Posterior vena cava (tissue), 2 donors: ENCODE measurements at places on chromosomes 13 and 19. TPM values are rescaled to one million over a fixed set of nuclear protein-coding genes. Genes with fewer than 3 reads are reported as not detected.

- no peak for DNase-seq
These were observed 1.0 kb upstream of the ZNF529 start for GRCh38 chr19:36573895-36574720.

- peak; percentile 98 for DNase-seq
These were observed at the start of gene ERF for GRCh38 chr19:42254850-42255765. TSS of gene ERF (minus strand) at chr19:42255128. CDS start at chr19:42254999, 129 bp downstream.

DNA sequence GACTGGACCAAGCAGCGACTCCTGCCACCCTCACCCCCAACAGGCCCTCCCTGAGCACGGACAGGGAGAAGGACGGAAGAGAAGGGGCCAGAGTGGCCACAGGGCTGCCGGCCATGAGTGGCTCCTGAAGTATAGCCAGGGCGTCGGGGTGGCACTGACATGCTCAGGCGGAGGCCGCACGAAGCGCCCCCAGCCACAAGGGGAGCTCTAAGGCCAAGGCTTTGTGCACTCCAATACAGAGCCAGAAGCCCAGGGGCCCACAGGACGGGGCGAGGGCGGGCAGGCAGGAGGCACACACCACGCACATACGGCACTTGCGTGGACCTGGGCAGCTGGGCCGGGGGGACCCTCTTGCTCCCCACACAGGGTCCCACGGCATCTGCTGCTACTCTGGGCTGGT, 52.0 kb downstream of the KLF2 start:
- peak; percentile 80 for DNase-seq

GRCh38 chr13:31052478-31052877, 109.2 kb downstream of the HSPH1 start:
- DNase-seq: no peak

- no peak for DNase-seq
These were observed 27.2 kb downstream of the COL4A2 start for GRCh38 chr13:110334256-110334655.

The MAG gene
- total RNA-seq: not detected

- no peak for DNase-seq
These were observed 1.4 kb downstream of the BST2 start for GRCh38 chr19:17404015-17404414.

DNA sequence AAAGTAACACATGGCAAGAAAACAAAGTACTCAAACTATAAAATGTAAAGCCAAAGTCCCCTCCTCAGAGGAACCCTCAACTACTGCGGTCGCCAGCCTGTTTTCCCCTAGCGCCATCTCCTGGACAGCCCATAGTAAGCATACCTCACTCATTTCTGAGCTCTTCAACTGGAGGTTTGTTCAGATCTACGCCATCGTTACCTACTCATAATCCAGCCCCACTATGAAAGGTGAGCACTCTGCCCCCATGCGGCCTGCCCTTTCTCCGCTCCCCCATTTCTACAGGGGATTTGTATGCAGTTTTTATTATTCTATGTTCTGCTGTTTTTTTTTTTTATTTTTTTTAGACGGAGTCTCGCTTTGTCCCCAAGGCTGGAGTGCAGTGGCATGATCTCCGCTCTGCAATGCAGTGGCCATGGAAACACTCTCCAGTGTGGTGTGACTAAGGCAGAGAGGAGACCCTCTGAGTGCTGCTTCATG, 26.2 kb downstream of the OPA3 start:
- no peak for DNase-seq

The ZNF836 gene
- total RNA-seq: 14.4 TPM

The MBD3L3 gene
- not detected for total RNA-seq

The TSSK6 gene
- total RNA-seq: 0.46 TPM

DNA sequence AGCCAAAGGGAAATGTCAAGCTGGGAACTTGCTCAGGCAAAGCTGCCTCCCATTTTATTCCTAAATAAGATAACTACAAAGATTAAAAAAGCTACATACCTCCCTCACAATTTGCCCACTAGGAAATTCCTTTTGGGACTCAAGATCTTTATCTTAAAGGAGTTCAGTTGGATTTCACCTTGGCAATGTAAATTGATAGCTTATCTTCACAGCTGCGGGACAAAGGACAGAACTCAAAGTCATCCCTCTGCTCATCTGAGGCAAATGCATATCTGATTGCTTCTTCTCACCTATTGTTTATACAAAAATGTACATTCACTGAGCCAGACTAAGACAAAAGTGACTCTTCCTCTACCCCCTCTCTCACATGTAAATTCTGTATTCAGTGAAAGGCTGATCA, 47.8 kb downstream of the FGF14 start:
- DNase-seq: no peak

DNA sequence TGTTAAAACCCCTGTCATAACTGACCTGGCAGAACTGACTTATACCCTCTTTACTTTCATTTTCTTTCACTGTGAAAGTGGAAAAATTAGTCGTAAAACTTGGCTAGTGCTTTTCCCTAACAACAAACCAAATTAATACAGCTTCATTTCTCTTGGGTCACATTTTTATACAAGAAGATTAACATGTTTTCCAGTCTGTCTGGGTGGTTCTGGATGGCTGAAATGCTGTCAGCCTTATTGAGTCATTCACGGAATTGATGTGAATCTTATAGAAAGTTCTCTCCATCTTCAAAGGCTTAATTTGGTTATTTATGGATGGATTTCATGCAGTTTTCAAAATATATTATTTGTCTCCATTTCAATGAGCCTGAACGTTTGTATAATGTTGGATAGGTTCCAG, 440.0 kb downstream of the KCTD12 start:
- no peak for DNase-seq

DNA sequence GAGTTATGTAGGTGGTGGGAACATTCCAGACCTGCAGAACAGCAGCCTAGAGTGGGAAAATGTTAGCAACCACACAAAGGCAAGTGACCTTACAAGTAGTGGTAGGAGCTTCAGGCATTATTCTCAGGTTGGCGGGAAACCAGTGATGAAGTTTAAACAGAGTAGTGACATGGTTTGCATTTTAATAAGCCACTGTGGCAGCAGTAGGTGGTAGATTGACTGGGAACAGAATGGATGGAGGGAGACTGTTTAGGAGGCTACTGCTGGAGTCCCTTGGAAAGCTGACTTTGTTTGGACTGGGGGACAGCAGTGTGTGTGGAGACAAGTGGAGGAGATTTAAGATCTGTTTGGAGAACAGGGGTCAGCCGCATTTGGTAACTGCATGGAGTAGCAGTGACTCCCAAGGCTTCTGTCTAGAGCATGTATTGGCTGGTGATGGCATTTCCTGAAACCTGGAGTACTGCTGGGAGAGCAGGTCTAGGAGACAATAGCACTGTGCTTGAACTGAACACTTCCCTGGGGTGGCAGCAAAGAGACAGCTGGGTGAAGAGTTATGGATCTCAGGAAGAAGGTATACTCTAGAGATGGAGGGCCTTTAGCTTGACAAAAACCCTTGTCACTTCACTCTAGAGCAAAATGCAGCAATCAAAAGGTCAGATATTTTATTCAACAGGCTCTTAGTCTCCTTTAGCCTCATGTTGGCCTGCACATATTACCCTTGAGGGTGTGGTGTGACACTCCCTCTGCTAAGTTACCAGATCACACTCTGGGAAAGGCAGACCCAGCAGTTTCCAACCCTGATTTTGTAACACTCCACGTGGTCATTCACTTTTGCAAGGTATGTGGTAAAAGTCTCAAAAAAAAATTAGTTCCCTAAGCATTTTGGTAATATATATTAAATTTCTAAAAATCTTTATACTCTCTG, 70.3 kb downstream of the DHRS12 start:
- no peak for DNase-seq

DNA sequence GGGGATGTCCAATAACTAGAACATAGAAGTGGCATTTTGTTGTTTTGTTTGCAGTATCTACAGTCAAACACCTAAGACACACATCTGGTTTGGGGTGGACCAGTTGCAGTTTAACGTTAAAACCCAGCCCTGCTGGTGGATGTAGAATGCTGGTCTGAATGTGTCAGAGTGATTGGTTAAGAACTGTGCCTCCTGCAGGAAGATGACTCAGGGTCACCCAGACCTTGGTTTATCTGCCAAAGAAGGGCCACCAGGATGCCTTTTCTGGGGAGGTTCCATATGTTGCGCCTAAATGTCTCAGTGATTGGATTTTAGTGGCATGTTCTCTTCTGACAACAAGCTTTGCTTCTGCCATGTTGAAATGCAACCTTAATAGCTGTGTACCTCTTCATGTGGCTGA, 23.1 kb downstream of the ZNF536 start:
- DNase-seq: no peak

The FFAR2 gene
- total RNA-seq: 1.8 TPM

GRCh38 chr13:31172535-31172934, 10.8 kb upstream of the HSPH1 start:
- DNase-seq: no peak
